Neuronal stem cell (in vitro differentiated cells): ENCODE measurements at places on chromosomes 16 and 17.
A peak's percentile ranks its signal among the peaks of the same experiment; 100 is the strongest.

DNA sequence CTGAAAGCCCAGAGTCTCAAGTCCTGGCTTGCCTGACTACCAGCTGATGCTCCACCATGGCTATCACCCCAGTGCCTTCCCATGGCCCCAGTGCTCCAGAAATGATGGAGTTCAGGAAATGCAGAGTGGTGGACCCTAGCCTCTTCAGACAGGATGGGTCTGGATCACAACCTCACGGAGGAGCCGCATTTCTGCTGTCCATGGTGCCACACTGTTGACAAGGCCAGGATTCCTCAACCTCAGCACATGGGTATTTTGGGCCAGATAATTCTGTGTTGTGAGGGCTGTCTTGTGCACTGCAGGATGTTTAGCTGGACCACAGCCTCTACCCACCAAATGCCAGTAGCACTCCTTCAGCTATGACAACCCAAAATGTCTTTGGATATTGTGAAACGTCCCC, 6.7 kb upstream of the CRHR1 start:
- DNase-seq, result no peak

DNA sequence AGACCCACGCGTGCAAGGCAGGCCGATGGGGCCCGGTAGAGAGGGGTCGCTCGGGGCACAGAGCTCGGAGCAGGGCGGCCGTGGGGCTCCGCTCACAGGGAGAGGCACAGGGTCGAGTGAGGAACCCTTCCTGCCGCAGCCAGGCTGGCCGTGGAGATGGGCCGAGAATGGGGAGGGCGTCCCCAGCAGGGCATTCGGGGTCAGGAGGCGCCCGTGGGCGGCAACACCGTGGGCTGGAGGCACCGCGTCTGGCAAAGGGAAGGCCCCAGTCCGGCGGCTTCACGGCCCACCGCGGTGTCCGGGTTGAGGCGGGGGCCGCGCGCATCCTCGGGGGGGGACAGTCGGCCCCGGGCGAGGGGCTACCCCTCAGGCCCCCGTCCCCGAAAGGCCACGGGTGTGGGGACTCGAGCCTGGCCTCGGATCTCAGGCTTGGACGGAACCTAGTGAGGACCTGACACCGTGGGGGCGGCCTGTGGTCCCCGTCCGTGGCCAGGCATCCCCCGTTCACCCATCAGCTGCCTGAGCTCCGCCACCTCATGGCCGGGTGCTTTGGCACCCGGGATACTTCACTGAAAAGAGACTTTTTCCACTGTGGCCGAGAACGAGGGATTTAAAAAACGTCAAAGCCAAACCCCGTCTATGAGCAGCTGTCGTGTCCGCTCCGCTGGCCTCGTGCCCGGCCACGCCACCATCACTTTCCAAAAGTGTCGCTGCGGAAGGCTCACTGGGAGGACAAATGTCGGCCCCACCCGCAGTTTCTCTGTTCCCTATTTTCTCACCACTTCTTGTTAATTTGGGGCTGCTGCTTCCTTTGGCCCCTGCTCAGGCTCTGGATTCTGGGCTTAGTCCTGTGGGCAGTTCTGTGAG, 73.6 kb downstream of the METRNL start:
- DNase-seq, result no peak

GRCh38 chr16:81881228-81881627, 102.1 kb downstream of the PLCG2 start:
- no peak for DNase-seq

DNA sequence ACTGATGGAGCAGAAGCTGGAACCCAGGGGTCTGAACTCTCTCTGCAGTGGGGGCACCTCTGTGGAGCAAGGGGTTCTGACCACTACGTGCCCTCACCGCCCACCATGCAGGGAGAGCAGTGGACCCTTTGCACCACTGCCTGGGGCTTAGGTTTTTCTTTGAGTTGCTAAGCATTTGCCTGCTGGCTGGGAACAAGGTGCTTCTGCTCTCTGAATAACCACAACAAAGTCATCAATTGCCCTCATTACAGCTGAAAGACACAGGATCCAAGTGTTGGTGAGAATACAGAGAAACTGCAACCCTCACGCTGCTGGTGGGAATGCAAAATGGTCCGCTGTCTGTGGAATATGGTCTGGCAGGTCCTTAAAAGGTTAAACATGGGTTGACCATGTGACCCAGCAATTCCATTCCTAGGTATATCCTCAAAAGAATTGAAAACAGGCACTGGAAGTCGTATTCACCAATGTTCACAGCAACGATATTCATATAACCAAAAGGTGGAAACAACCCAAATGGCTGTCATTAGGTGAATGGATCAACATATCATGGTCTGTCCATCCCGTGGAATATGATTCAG, 22.8 kb downstream of the NLRC3 start:
- DNase-seq, result no peak

- DNase-seq, result no peak
Measured at GRCh38 chr17:36856903-36857381, 80.3 kb upstream of the LHX1 start.

GRCh38 chr17:14143688-14144087, 74.4 kb downstream of the COX10 start:
- no peak for DNase-seq

GRCh38 chr17:8337802-8338752, 1.6 kb upstream of the ODF4 start:
- DNase-seq, result no peak

DNA sequence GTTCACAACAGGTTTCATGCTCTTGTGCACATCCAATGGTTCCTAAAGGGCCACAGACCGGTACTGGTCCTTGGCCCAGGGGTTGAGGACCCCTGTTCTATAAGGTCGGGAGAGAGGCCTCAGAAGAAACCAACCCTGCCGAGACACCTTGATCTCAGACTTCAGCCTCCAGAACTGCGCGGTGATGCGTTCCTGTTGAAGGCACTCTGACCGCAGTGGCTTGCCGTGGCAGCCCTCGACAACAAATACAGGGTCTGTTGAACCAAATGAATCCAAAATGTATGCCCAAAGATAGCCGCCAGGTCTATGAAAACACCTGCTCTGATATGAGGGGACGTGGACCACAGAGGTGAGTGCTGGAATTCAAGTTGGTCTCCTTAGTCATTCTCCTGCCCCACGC, 389.8 kb downstream of the SEC14L1 start:
- DNase-seq, result no peak

GRCh38 chr16:2716948-2717347, 3.1 kb downstream of the PRSS27 start:
- DNase-seq, result no peak

DNA sequence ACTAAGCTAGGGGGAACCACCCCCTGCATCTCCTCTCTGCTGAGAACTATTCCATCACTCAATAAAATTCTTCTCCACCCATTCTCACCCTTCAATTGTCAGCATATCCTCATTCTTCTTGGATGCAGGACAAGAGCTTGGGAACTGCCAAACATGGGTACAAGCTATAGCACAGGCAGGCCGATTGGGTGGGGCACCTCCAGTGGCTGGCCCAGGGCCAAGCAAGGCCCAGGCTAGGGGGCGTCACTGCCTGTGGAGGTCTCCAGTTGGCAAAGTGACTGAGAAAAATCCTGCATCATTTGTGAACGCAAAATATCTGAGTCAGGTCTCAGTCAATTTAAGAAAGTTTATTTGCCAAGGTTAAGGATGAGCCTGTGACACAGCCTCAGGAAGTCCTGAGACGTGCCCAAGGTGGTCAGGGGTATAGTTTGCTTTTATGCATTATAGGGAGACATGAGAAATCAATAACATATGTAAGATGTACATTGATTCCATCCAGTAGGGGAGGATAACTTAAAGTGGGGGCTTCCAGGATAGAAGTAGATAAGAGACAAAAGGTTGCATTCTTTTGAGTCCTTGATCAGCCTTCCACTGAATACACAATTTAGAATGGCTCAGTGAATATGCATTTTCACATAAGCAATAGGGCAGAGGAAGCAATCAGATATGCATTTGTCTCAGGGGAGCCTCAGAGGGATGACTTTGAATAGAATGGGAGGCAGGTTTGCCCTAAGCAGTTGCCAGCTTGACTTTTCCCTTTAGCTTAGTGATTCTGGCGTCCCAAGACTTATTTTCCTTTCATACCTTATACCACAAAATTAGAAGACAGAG, 21.5 kb upstream of the DHRS7B start:
- no peak for DNase-seq

GRCh38 chr16:56212144-56212543, 20.9 kb downstream of the GNAO1 start:
- DNase-seq, result no peak

DNA sequence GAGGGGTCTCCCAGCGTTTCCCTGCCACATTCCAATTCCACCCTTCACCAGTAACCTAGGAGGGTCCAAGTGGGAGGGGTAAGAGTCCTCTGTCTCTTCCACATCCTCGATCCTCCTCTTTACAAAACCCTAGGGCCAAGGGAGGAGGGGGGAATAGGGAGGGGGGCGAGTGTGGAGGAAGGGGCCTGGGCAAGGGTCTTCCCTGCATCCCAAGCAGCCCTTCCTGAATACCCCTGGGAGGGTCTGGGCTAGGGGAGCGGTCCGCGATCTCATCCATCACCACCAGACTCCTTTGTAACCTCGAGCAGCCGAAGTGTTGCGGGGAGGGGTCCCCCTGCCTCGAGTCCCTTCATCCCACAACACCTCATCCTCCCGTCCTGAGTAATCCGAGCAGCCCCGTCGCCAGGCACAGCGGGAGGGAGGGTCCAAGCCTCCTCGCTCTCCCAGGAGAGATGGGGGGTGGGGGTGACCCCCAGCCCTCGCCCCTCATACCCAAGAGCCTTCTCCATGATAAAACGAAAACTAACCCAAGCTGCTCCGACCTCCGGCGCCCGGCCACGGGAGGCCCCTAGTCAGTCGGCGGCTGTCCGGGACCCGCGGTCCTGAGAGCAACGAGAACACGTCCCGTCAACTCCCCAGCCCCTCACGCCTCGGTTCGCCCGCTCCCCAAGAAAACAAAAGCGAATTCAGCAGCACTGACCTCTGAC, 502 bp downstream of the SMPD3 start:
- DNase-seq, result peak; percentile 15

DNA sequence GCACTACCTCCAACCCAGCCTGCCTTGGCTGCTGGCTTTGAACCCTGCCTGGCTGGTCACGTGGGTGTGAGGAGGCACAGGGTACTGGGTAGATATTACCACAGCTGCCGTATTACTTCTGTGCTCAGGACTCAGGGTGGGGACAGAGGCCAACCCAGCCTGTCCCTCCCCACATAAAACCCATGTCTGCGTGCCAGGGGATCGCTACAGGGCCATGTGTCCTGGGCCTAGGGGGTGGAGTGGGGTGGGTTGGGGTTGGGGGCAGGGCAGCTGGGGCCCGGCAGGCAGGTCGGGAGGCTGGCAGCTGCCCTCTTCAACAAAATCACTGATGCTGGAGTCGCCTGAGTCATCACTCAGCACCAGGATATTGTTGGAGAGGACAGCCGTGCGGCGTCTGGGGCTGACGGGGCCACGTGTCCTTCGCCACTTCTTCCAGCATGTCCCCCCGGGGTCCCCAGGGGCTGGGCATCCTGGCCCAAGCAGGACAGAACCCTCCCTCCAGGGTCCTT, 39.7 kb upstream of the PVALEF start:
- DNase-seq, result no peak

DNA sequence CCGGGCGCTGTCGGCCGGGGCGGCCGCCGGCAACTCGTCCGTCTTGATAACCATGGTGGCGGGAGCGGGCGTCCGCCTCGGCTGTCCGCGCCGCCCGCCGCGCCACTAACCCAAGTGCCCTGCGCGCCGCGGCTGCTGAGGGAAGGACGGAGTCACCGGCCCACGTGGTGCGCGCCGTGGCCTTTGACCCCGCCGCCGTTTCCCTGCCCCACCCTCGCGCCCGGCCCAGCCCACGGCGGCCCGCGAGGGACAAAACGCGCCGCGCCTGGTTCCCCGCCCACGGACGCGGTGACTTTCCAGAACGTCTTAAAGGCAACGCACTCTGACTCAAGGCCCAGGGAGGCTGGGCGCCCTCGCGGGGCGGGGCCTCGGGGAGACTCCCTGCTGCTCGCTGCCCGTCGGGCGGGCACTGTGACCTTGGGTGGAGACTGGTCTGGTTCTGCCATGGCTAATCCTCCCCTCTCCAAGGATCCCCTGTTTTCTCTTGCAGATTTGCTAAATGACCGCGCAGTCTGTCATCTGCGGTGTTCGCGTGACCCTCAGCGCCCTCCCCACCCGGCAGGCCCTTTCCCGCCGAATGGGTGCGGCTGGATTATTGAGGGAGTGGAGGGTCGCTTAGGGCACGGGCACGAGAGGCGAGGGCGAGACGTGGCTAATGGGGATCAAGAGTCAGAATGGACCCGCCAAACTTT, at the start of gene CLUH:
Gene CLUH, minus strand, starts transcription at position 157 of the 692 bp plus-strand sequence. Its CDS starts 103 bp downstream, at position 54.
- peak; percentile 70 for DNase-seq

- DNase-seq, result no peak
Measured at GRCh38 chr17:50172936-50173334, 7.1 kb downstream of the SGCA start.

- no peak for DNase-seq
Measured at GRCh38 chr17:51319186-51319585, 58.8 kb downstream of the UTP18 start.

DNA sequence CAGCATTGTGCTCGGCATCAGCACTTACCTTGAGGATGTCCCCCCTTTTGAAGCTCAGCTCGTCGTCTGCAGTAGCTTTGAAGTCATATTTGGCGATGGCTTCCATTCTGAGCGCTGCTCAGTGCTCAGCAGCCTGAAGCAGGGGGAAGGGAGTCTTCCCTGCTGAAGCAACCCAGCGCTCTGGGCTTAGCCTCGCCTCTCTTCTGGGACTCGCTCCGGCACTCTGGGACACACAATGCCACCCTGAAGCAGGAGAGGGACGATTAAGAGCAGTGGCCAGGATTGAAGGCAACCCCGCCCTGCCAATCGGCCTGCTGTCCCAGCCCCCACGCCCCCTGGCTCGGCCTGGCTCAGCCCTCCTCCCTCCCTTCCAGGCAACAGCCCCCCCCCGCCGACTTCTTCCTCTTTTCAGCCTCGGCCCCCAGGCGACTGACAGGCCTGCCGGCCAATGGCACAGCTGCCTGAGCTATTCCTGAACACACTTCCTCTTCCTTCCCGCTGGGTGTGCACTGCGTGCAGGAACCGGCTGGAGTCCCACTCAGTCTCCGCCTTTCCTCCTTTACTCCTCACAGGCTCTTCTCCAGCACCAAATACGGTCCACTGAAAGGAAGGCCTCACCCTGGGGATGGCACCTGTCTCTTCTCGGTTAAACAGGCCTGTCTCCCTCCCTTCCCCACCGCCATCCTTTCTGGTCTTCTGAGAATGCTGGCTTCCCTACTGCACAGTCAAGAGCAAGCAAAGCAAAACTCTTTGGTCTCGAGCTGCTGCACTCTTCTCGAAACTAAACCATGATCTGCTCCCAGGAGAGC, 11.8 kb downstream of the GRB2 start:
- DNase-seq, result peak; percentile 98

- DNase-seq, result no peak
Measured at GRCh38 chr17:19502517-19502916, 31.1 kb upstream of the SLC47A1 start.

DNA sequence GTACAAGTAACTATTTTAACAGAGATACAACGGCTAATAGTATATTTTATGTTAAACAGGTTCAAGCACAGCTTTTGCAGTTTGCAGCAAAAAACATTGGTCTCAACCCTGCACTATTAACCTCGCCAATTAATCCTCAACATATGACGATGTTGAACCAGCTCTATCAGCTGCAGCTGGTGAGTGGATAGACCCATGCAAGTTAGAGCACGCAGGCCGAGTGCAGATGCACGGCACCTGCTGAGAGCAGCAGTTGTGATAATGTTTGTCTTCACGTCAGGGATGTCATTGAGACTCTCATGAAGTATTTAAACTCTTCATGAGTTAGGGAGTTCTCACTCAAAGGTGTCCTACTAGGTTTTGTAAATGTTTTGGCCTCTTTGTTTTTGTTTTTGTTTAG, 45.6 kb downstream of the TMC6 start:
- no peak for DNase-seq

GRCh38 chr17:17819561-17819995, 17.2 kb downstream of the SREBF1 start:
- no peak for DNase-seq

- DNase-seq, result no peak
Measured at GRCh38 chr17:66426397-66427033, 124.1 kb downstream of the PRKCA start.
